ENCODE measurements at places on chromosomes 7 and 10.

DNA sequence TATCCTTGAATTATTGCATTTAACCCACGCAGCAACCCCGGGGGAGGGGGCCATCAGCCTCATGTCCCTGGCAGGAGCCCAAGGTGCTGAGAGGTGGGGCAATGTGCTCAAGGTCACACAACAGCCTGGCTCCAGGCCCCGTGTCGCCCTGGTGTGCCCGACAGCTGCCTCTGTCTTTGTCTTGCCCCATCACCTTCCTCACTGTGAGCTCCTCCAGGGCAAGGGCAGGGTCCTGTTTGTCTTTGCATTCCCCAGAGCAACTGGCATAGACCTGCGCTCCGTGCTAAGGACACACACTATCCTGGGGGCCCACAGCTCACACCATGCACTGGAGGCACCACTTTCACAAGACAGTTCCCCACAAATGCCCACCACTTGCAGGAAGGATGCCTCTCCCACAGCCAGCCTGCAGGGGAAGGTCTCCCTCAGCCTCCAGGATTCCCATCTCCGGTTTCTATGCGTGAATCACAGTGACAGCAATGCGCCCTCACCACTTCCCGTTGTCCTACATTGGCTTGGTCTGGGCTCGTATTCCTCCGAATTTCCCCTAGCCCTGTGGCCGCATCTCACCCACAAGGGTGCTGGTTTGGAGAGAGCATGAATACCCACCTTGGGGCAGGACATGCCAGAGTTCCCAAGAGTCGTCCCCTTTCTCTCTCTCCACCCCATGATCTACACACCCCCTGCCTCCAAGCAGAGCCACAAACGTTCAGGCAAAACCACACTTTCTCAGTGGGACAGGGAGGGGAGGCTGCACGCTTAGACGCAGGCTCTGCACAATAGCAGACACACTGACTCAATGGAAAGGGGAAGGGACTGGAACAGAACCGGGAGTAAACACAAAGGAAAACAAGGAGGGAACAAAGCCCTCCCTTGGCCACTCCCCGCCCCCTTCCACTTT, 10.3 kb downstream of the ITPRIP start:
- no peak for DNase-seq

- DNase-seq, result no peak
Measured at GRCh38 chr7:142813226-142813625, 41.6 kb upstream of the EPHB6 start.

- no peak for DNase-seq
Measured at GRCh38 chr7:45927721-45928120, 6.6 kb upstream of the IGFBP3 start.

DNA sequence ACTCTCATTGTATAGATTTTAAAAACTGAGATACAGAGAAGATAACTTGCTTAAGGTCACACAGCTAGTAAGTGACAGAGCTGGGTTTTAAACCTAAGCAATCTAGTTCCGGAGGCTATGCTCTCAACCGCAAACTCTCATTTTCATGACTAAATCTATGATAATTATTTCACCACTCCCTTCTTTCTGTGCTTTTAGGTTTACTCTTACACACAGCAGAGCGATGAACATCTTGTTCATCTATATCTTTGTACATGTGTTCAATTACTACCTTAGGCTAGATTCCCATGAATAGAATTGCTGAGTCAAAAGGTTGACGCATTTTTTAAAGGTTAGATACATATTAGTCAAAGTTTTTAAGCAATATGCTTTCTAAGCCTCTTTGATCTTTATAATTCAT, 154.8 kb downstream of the CHN2 start:
- no peak for DNase-seq

- DNase-seq, result no peak
Measured at GRCh38 chr10:30182191-30183054, 123.0 kb upstream of the JCAD start.

DNA sequence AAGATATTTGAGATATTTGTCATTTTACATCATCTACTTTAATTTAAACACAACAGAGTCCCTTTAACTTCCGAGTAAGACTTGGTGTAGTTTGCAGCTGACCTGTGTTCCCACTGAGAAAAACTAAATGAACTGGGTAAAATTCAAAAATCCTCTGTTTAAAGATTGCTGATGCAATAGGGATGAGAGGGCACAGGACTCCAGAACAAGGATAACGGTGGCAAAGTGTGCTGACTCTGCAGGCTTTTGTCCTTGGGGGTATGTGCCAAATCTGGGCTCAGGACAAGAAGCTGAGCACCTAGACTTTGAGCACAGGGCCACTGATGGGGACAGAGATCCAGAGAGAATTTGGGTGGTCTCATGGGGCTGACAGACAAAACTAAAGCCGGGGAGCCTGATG, 156.8 kb downstream of the CCDC71L start:
- no peak for DNase-seq

- DNase-seq, result no peak
Measured at GRCh38 chr10:126904516-126904817, 761 bp upstream of the DOCK1 start.

- DNase-seq, result no peak
Measured at GRCh38 chr7:109984729-109985128, 1106.2 kb upstream of the LRRN3 start.

DNA sequence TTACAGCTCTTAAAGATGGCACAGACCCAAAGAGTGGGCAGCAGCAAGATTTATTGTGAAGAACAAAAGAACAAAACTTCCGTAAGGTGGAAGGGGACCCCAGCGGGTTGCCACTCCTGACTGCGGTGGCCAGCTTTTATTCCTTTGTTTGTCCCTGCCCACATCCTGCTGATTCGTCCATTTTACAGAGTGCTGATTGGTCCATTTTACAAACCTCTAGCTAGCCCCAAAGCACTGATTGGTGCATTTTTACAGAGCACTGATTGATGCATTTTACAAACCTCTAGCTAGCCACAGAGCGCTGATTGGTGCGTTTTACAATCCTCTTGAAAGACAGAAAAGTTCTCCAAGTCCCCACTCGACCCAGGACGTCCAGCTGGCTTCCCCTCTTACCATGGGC, 16.8 kb upstream of the CCSER2 start:
- DNase-seq, result no peak

DNA sequence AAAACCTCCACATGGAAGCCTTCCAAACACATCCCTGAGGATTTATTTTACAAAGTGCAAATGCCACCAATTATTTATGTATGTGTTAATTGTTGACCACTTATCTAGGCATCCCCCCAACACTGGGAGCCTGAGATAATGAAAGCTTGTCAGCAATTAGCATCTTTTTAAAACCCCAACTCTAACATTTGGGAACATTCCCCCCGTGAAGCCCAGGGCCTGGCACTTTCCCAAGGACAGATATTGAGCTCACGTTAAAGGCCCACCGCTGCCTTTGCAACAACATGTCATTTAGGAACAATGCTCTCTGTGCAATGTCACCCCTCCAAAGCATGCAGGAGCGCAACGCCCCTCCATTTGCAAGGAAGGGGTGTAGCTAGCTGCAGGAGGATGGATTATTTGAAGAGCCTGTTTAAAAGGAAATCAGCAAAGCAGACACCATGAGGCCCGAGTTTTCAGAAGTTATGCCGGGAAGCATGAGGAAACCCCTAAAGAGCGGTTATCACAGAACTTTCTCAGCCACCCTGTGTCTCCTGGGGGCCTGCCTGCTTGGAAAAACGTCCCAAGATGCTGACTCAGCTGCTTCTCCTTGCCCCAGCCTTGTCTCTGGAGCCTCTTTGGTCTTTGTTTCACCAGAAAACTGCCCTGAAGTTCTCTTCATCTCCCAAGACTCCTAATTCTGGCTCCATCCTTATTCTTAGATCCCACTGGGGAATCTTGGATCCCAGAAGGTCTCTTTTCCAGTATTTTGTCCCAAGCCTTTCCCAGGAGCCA, 444.1 kb downstream of the GRID1 start:
- DNase-seq, result no peak

DNA sequence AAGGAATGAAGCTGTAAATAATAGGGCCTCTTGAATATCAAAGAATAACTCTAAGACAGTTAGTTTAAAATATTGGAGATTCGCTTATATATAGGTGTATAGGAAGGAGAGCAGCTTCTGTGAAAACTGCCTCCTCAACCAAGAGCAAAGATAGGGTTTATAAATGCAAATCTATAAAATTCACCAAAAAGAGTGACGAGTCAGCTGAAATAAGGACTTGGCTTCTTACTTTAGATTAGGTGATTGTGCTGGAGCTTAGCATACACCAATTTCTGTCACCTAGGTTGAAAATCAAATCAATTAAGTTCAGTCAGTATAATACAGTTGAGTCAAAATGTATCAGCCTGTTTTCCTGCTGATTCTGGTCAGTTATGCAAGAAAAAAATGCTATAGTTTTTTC, 113.8 kb upstream of the SGCE start:
- DNase-seq, result no peak

- DNase-seq, result no peak
Measured at GRCh38 chr7:107236862-107237261, 68.1 kb downstream of the HBP1 start.

All from left kidney (tissue), 8 donors.